Substantia nigra (tissue), 51 donors: ENCODE measurements at places on chromosomes 5 and 9.

GRCh38 chr5:38926121-38926520 lies 80.3 kb downstream of the OSMR start:
- DNase-seq: no peak

DNA sequence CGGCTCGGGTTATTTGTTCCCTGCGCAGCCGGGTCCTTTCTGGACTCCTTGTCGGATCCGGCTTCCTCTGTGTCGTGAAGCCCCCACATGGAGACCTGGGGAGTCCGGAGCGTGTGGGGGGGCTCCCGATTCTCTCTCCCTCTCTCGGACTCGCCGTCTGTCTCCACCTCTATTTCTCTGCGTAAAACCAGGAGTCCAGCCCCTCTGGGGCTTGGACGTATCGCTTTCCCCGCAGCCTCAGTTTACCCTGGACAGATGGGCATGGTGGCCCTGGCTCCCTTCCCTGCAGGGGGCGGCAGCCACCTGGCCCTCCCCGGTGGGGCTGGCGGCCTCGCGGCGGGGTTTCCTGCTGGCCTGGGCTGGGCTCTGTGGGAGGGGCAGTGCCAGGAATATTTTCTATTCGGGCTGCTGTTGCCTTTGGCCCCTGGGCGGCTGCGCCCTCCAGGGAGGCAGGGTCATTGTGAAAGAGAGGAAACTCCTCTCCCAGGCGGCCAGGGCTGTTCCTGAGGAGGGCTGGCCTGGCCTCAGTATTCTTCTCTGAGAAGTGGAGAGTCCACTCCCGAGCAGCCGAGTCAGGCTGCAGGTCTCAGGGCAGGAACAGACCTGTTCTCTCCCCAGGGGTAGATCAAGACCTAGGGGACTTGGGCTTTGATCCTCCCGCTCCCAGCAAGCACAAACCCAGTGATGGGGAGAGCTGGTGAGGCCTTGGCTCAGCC lies 665 bp downstream of the ASS1 start:
- no peak for DNase-seq

DNA sequence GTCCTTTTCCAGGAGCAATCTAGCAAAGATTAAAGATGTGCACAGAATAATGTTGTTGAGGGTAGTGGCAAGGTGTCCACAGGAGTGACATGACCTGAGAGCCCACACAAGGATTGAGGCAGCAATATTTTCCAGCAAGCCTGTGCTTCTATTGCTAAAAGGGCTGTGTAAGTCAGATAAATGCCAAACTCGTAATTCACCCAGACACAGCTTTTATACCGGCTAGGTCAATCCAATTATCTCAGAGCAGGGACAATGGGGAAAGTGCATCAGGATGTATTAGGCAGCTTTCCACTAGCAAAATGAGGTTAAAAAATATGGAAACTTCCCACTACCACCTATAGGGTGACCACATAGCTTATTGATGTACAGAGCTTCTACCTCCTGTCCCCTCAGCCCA lies 34.8 kb upstream of the RAB3C start:
- DNase-seq: no peak

DNA sequence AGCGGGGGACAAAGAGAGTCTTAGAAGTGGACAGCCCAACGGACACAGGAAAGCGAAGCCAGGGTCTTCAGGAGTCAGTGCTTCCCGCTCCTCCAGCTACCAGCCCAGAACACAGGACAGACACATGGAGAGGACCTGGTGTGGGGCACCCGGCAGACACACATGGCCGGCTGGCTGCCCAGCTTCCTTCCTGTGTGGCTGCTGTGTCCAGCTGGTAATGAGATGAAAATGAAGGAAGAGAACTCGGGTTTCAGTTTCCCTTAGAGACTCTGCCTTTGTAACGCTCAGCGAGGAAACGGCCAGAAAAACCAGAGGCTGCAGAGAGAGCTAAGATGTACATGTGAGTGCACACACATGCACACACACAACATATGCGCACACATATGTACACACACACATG lies 87.5 kb downstream of the SECISBP2 start:
- DNase-seq: peak; percentile 26

- DNase-seq: no peak
These were observed 30.5 kb downstream of the PTCH1 start for GRCh38 chr9:95486318-95486717.

- DNase-seq: no peak
These were observed 80.0 kb downstream of the AMBP start for GRCh38 chr9:113998114-113998513.

DNA sequence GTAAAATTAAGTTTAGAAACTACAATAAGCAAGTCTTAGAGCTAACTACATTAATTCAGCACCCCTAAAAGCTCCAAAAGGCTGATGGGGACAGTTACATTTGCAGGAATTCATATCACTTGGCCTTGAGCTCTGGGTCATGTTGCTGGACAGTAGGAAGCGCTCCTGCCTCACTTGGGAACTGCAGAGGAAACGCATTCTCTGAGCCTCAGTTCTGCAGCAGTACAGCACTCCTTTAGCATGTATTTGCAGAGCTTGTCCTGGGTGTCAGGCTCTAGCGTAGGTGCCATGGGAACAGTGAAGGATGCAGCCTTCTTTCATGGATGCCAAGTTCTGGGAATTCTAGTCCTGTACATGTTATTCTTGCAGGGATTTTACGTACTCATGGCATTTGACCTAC lies 710.4 kb downstream of the IRX1 start:
- DNase-seq: no peak

DNA sequence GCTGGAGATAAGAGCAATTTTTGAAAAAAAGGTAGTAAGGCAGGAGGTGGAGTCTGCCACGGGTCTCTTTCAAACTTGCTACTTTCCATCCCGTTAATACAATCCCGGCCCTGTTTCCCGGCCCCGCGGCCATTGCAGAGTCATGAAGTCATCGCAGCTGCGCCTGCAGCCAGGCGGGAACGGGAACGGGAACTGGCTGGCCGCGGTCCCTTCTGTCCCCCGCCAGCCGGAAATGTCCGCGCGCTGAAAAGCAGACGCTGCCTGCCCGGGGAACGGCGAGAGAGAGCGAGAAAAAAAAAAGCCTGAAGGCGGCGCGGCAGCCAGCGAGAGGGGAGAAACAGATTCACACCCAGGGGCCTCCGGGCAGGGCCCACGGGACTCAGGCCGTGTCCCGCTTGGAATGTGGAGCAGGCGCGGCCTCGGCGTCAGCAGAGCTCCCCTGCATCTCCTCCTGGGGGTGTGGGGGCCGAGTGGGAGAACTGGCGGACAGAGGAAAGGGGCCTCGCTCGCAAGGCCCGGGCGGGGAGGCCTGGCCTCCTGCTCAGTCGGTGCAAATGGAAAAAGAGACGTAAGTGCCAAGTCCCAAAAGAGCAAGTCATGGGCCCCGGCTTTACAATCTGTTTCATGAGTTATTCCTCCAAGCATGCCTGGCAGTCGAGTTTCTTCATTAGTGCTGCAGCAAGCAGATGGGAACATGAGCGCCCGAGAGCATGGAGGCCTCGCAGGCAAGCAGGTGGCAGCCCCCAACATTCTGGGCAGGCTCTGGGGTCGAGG lies 201.2 kb upstream of the GAS1 start:
- peak; percentile 69 for DNase-seq

GRCh38 chr5:2147504-2148311 lies 265.0 kb upstream of the IRX4 start:
- DNase-seq: no peak

DNA sequence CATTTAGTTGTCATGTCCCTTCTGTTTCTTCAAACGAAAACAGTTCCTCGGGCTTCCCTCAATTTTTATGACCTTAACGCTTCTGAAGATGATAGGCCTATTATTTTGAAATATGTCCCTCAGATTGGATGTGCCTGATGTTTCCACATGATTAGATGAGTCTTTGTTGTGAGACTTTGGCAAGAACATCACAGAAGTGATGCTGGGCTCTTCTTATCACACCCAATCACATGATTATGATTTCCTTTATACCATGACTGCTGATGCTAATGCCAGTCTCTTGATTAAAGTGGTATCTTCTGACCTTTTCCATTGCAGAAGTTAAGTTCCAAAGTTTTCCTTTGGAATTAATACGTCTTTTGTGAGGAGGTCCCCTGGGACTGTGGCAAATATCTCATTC lies 175.7 kb downstream of the SAXO1 start:
- no peak for DNase-seq

DNA sequence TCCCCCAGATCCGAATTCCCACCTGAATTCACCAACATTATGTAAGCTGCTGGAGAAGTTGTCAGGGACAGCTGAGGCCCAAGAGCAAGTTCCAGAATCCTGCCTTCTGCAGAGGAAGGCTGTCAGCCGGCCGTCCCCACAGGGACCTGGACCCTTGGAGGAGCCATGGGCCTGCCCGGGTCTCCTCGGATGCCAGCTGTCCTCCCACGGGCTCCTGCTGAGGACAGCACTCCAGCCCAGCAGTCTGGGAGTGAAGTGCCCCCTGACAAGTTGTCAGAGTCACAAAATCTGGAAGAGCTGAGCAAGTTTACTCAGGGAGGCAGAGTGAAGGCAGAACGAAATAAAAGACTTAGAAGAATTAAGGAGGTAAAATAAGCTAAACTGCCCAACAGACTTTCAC lies 192.5 kb upstream of the DAPK1 start:
- DNase-seq: no peak

DNA sequence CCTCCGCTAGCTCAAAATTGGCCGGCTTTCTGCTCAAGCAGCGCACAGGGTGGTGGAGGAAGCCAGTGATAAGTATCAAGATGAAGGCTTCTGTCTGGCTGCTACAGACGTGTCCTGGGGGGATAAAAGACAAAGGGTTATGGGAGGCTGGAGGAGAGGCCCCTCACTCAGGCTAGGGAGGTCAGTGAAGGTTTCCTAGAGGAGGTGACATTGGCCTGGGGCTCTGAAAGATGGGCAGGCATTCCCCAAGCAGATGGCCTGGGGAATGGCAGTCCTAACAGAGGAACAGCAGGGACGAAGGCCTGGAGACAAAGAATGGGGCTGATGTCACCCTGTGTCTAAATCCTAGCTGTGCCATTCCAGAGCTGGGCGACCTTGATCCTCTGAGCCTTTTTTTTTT lies 32.3 kb downstream of the OLFML2A start:
- no peak for DNase-seq

- no peak for DNase-seq
These were observed 96.5 kb downstream of the EHMT1 start for GRCh38 chr9:137715321-137715720.

GRCh38 chr5:136620016-136620419 lies 254.7 kb upstream of the TRPC7 start:
- no peak for DNase-seq

DNA sequence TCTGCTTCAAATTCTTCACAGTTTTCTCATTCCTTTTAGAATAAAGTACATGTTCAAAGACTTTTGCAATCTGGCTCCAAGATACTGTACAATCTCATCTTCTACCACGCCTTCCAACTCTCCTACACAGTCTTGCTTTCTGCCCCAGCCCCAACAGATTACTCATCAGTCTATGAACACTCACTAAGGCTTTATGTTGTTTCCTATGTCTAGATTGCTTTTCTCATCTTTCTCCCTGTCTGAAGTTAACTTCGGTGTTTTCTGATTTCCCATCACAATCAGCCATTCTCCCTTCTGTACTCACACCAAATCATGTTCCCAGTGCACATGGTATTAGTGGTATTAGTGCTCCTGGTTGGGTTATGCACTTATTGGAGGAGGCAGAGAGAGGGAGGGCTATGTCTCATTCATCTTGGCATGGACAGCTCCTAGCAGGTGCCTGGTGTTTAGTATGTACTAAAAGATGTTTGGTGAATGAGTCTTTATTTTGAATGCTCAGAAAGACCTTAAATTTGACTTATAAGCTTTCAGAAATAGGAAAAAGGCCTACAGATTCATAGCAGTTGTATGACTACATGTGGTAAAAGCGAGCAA lies 44.0 kb upstream of the ZNF608 start:
- DNase-seq: no peak

DNA sequence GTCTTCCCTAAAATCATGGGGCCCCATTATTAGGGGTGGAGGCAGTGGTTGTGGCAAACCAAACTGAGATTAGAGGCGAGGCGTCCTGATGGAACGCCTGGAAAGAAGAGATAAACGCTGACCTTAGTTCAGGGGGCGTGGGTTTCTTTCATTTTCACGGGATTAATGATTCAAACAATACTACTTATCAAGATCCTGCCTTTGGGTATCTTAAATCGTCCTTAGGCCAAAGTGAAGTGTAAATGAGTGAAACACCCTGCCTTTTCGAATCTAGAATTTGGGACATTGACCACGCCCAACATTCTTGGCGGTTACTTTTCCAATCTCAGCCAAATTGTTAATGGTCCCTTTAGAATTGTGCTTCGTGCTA lies 1.0 kb upstream of the UBTD2 start:
- no peak for DNase-seq

- DNase-seq: no peak
These were observed 108.7 kb upstream of the MPDZ start for GRCh38 chr9:13388157-13388556.

GRCh38 chr9:121779381-121780117 lies 128.1 kb downstream of the DAB2IP start:
- no peak for DNase-seq

GRCh38 chr9:9045572-9045971 lies 1246.0 kb upstream of the DMAC1 start:
- no peak for DNase-seq

- no peak for DNase-seq
These were observed 26.0 kb upstream of the C9orf72 start for GRCh38 chr9:27599102-27599869.

DNA sequence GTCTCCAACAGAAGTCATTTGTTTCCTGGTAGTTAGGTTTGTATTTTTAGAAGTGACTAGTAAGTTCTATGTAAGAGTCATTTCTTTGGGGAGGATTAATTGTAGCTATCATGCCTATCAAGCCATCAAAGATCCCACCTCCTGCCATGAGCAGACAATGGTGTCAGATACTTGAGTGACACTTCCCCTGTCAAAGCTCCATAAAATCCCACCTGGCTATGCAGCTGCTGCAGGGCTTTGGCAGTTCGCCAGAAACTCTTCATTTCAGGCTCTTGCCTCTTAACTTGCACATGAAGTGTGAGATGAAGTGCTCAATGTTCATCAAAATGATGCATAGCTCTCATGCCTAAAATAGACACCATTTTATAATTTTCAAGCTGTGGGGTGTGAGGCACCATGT lies 312.1 kb downstream of the CDH12 start:
- DNase-seq: no peak

- DNase-seq: no peak
These were observed 106.1 kb upstream of the LHFPL2 start for GRCh38 chr5:78754655-78755054.

DNA sequence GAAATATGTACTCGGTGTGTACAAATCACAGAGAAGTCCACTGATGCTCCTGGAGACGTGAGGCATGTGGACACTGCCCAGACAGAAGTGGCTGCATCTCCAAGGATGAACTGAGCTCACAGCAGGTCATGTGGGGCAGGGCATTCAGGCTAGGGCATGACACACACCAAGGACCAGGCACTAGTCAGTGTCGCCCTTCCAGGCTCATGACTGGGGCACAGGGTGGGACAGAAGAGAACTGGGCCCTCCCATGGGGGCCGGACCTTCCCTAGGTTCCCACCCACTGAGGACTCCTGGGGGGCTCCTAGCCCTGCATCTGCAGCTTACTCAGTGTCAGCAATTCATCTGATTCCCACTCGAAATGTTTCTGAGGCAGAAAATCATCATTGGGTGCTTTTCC lies 256.8 kb upstream of the IRX4 start:
- no peak for DNase-seq
